ENCODE measurements at places on chromosomes 4 and X.

DNA sequence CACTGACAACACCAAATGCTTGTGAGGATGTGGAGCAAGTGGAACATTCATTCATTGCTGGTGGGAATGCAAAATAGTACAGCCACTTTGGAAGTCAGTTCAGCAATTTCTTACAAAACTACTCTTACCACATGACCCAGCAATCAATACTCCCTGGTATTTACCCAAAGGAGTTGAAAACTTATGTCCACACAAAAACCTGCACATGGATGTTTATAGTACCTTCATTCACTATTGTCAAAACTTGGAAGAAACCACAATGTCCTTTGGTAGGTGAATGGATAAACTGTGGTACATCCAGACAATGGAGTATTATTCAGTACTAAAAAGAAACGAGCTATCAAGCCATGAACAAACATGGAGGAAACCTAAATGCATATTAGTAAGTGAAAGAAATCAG lies 27.5 kb downstream of the HUWE1 start:
- no peak for DNase-seq

DNA sequence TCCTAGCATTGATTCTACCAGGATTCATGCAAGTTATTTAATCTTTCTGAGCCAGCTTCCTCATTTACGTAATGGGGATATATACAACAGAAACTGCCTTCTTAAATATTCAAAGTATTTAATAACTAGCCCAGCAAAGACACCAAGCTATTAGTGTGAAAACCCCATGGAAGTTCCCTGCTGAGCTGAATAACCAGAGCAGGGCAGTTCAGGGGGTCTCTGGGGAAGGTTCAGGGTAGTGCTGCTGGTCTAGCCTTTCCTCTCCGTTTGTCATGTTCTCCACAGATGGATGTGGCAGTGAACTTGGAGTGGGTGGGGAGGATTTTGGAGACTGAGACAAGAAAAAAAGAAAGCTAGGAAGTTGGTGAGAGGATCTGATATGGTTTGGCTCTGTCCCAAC lies 240.8 kb upstream of the TAPT1 start:
- DNase-seq = no peak

DNA sequence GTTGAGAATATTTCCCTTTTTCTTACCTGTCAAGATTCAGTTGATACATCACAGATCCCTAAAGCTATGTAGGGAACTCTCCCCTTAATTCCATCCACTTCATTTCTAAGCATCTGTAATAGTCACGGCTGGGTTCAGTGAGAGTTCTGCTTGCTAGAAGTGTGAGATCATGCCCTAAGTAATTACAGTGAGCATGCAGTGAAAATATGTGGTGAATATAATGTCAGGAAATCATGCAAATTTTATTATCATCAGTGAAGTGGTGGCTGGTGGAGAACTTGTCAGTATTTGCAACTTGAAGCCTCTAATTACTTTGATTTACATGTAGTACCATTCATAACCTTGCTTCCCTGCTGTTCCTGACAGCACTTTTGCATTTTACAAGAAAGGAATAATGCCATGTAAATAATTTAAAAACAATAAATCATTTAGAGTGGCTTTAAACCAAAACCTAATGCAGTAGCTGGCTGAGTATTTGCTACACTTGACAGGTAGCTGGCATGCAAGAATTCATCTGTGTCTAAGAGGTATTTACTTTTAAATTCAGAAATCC lies 28.3 kb upstream of the CFAP299 start:
- no peak for DNase-seq

DNA sequence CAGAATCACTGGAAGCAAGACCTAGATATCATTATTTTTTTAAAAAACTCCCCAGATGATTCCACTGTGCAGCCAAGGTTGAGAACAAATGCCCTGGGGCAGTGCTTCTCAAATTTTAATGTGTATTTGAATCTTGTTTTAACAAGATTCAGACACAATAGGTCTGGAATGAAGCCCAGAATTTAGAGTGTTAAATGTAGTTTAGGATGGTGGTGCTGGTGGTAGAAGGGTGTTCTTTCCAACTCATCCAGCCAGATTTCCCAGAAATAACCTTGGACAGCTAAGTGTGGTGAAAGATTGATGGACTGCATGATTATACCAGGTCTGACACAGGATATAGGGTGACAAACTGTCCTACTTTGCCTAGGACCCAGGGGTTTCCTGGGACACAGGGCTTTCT lies 120.1 kb upstream of the MED14 start:
- no peak for DNase-seq

GRCh38 chrX:20796450-20796849 lies 529.7 kb upstream of the RPS6KA3 start:
- no peak for DNase-seq

DNA sequence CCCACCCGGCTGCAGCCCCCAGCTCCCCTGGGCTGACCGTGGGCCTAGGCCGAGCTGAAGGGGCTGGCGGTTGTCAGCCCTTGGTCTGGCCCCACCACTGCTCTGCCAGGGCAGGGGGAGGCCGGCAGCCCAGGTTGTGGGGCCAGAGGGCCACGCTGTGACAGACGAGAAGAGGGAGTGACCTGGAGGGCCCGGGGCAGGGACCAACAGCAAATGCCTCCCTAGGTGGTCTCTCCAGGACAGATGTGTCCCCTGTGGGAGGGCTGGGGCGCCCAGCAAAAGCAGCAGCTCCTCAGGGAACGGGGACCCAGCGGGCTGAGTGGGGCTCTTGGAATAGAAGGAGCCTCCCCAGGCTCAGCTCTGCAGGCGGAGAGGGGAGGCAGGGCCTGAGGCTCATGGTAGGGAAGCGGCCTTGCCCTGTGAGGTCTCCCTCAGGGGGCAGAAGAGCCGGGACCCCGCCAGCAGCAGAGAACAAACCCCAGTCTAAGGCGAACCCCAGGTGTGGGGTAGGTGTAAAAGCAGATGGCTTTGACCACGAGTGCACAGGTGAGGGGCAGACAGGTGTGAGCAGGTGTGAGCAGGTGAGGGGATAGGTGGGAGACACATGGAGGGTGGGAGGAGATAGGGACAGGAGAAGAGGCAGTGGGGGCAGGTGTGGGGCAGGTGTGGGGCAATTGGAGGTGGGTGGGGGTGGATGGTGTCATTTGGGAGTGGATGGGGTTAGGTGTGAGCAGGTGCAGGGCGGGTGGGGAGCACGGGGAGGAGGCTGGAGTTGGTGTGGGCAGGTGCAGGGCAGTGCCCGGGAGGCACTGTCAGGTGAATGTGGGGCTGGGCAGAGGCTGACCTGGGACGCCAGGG lies 34.1 kb upstream of the SPON2 start:
- DNase-seq = no peak

GRCh38 chr4:174135936-174136406 lies 147.5 kb downstream of the FBXO8 start:
- no peak for DNase-seq

- DNase-seq = no peak
Observed at GRCh38 chrX:48834383-48834709, 1.1 kb downstream of the PCSK1N start.

DNA sequence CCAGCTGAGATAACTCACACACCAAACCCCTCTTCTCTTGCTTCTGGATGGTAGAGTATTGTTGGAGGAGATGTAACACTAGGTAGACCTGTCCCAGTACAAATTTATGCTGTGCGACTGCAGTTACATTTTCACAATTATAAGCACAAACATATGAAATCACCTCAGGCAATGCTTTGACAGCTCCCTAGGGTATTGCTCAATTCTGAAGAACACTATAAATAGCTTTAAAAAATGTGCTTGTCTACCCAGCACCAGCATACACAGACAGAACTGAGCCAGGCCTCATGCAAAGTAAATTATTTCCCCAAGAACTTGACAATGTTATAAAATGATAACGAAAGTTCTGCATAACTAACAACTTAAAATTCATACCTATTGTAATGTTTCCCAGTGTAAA lies 1999.1 kb upstream of the ADGRL3 start:
- no peak for DNase-seq

DNA sequence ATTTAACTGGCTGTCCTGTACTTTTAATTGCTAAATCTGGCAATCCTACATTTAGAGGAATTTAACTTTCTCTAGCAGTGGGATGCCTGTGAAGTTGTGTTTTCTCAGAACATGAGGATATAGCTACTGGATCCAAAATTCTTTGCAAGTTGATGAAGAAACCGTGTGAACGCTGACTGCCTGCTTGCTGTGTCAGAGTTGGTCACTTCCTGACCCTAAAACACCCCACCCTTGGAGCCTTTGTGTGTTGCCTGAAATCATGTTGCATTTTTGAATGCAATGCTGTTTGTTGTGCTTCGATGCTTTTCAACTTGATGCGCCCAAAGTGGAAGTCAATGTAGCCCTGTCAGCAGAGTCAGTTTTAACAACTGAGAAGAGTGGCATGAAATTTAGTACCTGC lies 211.2 kb downstream of the ANK2 start:
- DNase-seq = no peak

- DNase-seq = no peak
Observed at GRCh38 chr4:16199093-16199492, 27.2 kb downstream of the TAPT1 start.

GRCh38 chrX:2452317-2452784 lies 48.4 kb downstream of the DHRSX start:
- no peak for DNase-seq

DNA sequence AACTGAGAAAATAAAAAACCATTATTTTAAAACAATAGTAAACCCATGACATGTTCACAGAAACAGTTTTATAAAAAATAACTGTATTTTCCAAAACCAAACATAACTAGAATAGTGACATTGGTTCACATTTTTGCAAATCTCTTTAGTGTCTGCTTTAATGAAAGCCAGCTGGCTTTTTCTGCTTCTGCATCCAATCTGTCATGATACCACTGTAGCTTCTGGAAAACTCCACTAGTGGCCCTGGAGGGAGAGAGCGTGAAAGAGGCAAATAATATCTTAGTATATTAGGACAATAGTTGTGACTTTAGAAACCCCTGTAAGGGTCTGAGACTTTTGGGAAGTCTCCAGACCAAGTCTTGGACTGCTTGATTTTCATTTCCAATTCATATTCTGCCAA lies 31.1 kb downstream of the FGFBP1 start:
- DNase-seq = no peak

DNA sequence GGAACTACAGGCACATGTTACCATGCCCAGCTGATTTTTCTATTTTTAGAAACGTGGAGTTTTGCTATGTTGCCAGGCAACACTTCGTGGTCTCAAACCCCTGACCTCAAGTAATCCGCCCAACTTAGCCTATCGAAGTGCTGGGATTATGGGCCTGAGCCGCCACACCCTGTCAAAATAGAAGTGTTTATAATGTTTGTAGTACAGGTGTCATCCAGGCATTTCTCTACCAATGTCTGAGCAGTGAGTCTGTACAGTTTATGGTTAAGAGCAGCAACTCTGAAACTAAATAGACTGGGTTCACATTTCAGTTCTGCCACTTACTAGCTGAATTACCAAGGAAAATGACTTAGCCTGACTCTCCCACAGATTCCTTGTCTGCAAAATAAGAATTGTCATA lies 460.4 kb upstream of the GALNT7 start:
- DNase-seq = no peak

GRCh38 chr4:79421483-79421882 lies 13.5 kb upstream of the GK2 start:
- no peak for DNase-seq

- DNase-seq = no peak
Observed at GRCh38 chr4:102387552-102388150, 42.4 kb upstream of the SLC39A8 start.

DNA sequence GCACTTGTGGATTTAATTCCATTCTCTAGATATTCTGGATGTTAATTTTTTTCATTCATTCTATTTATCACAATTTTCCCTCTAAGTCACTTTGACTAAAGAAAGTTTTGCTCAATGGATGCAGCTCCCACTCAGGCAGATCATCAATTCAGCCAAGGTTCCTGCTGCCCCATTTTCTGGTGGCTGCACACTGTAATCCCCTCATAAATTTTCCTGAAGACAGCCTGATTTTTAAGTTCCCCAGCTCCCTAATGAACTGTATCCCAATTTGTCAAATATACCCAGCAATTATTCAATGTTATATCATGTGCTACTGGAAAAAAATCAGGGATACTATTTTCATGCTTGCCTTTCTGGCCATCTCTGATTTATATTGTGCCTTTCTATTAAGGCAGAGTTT lies 61.2 kb downstream of the SCD5 start:
- DNase-seq = no peak

- DNase-seq = no peak
Observed at GRCh38 chr4:82376109-82376508, 2.3 kb upstream of the HNRNPD start.

DNA sequence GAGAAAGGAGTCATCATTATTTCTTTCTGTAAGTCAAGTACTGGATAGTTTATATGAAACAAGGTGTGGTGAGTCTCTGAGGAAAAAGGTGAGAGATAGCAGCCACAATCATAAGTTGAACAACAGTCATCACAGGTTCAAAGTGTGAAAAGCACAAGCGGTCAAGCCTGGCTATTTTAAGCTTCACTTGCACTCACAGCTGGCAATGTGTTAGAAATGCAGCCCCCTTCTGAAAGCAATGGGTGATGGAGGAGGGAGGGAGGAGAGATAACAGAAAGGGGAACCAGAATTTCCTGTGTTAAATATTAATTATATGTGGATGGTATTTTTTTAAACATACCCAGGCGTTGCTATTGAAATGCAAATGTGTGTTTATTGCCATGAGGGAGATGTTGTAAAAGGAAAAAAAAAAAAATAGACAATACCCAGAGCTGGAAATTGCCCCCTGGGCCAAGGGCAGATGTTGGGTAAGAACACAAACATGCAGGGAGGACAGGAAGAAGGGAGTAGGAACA lies 26.9 kb upstream of the BMP3 start:
- no peak for DNase-seq

GRCh38 chrX:110734894-110735541 lies 60.6 kb downstream of the CHRDL1 start:
- DNase-seq = no peak

DNA sequence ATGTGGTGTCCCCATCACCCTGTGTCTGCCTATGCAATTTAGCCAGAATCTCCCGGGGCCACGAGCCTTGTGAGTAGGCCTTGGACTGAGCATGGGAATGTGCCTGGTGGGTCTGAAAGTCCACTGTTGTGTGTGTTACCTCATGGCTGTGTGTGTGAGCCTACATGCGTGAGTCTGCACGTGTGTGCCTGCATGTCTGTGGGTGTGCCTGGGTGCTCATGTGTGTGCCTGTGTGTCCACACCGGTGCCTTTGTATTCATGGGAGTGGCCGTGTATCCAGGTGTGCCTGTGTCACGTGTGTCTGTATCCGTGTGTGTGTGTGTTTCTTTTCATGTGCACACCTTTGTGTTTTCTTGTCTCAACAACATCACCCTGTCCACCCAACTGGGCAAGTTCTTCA lies 14.2 kb downstream of the ATP5ME start:
- no peak for DNase-seq

GRCh38 chrX:112085149-112085548 lies 2.6 kb upstream of the TRPC5 start:
- DNase-seq = no peak

DNA sequence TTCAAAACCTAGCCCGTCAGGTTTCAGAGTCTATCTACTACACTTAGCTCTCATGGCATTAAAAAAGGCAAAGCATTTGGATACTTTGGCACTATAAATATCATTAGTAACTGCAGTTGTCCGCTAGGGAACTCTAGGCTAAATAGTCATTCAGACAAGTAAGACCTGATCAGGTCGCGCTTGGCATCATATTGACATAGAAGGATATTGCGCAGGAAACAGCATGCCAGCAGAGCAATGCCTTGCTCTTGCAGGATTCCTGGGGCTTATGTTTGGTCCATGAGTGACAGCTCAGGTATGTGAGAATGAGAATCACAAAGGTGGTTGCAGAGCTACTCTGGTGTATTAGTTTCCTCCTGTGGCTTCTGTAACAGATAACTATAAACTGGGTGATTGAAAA lies 62.7 kb downstream of the KDM6A start:
- no peak for DNase-seq

GRCh38 chr4:157702831-157703230 lies 470.0 kb downstream of the GASK1B start:
- DNase-seq = no peak

GRCh38 chr4:37908488-37909331 lies 17.8 kb downstream of the TBC1D1 start:
- DNase-seq = no peak

Measured in D721Med (cell line).